CD4-positive, alpha-beta T cell treated with Interferon alpha-2 for 1 hour (primary cell): ENCODE measurements at places on chromosomes 2 and 18.

DNA sequence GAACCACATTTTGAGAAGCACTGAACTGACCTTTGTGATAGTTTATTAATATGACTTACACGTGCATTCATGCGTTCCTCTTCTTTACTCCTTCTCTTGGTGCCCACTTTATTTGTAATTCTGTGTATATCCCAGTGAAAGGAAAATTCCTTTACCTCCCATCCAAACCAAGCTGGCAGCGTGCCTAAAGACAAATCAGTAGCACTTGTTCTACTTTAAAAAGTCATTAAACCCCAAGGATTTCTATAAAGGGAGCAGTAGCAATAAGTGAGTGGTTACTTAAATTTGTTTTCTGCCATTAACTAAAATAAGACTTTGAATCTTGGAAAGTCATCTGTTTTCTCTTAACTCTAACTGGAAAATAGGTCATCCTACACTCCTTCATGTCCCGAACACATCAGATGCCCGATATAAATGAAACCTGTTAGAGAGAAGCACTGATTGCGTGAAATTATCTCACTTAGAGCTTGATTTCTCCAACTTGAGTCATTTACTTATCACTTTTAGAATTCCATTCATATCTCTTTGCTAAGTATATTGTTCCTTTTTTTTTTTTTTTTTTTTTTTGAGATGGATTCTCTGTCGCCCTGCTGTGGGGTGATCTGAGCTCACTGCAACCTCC, 10.7 kb downstream of the PIK3C3 start:
- no peak for DNase-seq

- no peak for DNase-seq
Observed at GRCh38 chr2:36607947-36608346, 10.0 kb upstream of the FEZ2 start.

GRCh38 chr2:188993247-188993646, 19.1 kb downstream of the COL3A1 start:
- DNase-seq: no peak

GRCh38 chr2:26558271-26559043, 80.5 kb upstream of the OTOF start:
- DNase-seq: no peak

GRCh38 chr2:59756150-59756549, 797.3 kb downstream of the BCL11A start:
- no peak for DNase-seq

GRCh38 chr2:135637456-135638087, 104.1 kb upstream of the UBXN4 start:
- no peak for DNase-seq

GRCh38 chr2:96758987-96759386, 1.7 kb upstream of the CNNM4 start:
- no peak for DNase-seq

- DNase-seq: no peak
Observed at GRCh38 chr2:63055226-63056106, 4.8 kb downstream of the OTX1 start.

GRCh38 chr2:235924675-235925063, 243.5 kb downstream of the GBX2 start:
- DNase-seq: no peak

- no peak for DNase-seq
Observed at GRCh38 chr2:219803294-219803693, 175.9 kb downstream of the SLC4A3 start.

GRCh38 chr2:204871231-204871953, 326.1 kb downstream of the PARD3B start:
- peak; percentile 58 for DNase-seq

DNA sequence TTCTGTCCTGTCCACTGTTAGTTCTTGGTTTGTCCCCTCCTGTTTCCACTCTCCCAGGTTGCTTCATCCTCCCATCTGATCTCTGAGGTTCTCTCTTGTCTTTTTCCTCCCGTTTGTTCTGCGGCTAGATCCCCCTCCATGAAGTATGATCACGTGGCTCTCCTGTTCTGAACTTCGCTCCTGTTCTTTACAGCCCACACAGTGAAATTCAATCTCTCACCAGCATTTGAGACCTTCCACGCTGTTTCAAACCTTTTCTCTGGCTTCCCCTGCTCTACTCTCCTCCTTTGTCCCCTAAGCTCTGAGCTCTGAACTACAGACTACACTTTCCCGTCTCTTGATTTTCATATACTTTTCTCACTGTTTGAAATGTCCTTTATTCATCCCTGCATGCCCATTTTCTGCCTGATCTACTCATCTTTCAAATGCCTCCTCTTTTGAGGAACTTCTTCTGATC, 83.5 kb downstream of the OSBPL6 start:
- no peak for DNase-seq

DNA sequence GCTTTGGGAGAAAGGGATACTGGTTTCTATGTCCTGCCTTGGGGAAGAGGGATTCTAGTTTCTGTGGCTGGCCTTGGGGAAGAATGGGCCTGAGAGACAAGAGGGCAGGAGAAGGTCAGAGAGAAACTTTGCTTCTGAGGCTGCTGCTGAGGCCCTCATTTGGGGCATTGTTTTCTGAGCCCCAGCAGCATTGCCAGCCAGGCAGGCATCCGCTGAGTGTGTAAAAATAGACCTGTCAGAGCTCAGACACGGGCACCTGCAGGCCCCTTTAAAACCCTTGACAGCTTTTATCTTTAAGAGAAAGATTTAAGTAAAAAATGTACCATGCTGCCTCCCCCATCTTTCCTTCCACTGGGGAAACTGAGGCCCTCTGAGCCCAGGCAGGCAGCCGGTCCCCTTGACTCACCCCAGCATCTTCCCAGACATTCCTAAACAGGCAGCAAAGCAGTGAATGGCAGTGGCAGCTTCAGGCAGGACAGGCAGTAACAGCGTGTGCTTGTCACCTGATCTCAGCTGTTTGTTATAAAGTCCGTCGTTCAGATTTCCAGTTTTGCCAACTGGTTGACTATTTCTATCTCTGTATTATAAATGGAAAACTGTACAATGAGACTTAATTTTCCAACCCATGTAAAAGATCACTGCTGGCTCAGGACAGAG, 27.6 kb downstream of the MLPH start:
- no peak for DNase-seq

- no peak for DNase-seq
Observed at GRCh38 chr2:74768401-74768914, 65.5 kb upstream of the HK2 start.

- DNase-seq: no peak
Observed at GRCh38 chr2:45344071-45344470, 267.0 kb downstream of the SRBD1 start.

GRCh38 chr18:6521803-6522418, 107.2 kb upstream of the L3MBTL4 start:
- no peak for DNase-seq

DNA sequence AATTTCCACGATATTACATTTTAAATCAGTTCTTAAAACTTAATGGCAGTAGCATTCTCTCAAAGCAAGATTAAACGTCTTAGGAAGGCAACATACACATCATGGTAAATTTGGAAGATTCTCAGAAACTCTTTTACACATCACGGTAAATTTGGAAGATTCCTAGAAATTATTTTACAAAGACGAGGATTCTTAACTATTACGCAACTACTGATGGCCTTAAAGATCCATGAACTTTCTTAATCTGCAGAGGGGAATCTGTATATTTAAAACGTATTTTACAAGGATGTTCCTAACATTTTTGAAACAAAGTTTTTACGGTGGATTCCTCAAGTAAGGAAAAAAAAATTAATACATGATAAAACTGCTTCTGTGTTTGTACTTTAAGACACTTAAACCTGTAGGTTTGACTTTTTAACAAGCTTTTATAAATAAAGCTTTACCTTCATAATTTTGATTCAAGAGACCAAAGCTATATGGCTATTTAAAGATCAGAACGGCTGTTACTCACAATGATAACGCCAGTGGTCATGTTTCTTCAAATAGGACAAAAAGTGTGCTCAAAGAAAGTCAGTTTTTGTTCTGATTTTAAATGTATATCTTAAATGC, 1.7 kb downstream of the ATF2 start:
- no peak for DNase-seq

DNA sequence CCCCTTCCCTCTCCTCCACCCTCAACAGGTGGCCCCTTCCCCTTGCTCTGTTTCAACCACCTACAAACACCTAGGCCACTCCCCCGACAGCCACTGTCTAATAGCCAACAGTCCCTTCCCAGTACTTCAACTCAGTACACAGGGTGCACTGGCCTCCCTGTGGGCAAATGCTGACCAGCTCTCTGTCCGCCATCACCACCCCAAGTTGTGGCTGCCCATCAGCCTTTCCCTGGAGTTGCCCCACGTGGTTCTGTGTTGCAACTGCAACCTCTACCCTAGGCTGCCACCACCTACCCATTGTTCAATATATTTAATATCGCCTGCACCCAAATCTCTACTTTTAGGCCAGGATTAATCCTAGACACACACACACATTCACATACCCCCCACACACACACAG, 173.5 kb downstream of the MREG start:
- no peak for DNase-seq

- no peak for DNase-seq
Observed at GRCh38 chr18:12154361-12154760, 60.7 kb downstream of the ANKRD62 start.

GRCh38 chr2:108628936-108629335, 90.3 kb upstream of the RANBP2 start:
- DNase-seq: no peak

DNA sequence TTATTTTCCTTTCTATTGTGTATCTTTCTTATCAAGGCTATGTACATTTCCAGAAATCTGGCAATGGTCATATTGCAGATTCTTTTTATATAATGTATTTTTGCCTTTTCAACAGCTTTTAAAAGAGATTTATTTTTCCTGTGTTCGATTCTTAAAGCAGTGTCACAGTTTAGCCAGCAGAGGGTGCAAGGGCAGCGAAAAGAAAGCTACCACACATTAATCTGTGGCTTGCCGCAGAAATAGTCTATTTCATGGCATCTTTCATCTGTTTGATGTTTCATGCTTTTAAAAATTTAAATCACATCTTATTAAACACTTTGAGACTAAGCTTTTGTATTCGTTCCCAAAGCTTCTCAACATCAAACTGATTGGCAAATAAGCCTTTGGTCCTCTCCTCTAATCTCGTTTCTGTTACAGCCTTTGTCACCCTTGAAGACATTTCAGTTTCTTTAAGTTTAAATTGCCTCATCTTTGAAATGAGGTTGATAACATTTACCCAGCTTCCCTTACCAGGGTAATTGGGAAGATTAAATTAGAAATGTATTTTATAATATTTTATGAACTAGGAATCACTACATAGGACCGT, 73.3 kb downstream of the PIK3C3 start:
- DNase-seq: peak; percentile 50

DNA sequence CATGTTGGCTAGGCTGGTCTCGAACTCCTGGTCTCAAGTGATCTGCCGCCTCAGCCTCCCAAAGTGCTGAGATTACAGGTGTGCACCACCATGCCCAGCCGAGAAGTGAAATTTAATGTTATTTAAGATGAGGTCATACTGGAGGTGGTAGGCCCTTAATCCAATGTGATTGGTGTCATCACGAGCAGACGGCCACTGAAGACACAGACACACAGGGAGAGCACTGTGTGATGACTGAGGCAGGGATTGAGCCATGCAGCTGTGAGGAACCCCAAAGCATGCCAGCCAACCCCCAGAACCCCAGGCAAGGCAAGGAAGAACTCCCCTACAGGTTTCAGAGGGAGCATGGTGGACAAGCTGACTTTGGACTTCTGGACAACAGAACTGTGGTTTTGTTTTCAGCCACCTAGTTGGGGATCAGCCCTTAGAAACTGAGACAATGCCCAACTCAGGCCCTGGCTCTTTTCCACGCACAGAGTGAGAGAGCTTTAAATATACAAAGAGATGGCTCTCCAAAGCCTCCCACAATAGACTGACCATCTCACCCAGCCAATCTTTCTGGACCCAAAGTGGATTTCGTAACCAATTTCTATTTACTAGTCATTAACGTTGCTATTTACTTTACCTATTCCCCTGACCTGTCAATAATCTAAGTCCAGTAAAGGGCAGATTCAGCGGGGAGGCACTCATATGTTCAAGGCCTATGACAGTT, 34.2 kb downstream of the TBC1D8 start:
- DNase-seq: no peak
